ENCODE measurements at places on chromosomes 11 and 22. TPM values are rescaled to one million over a fixed set of nuclear protein-coding genes. Genes with fewer than 3 reads are reported as not detected.
A peak's percentile ranks its signal among the peaks of the same experiment; 100 is the strongest.

Gene NLRP10
- not detected for total RNA-seq

DNA sequence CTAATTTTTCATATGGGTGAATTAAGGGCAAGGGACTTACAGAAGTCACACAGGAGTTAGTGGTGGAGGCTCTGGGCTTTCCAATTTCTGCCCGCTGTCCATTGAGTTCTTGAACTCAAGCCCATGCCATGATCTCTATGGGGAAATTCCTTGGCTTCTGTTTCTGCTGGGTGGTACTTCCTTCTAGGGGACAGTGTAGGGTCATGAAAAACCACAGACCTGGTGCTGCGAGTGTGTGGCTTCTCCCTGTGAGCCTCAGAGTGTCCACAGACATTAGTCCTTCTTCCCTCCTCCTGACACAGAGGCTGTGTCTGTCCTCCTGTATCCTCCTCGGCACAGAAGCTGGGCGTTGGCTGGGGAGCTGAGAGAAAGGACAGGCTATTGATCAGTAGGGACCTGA lies 6.3 kb upstream of the SEZ6L start:
- DNase-seq = no peak

GRCh38 chr11:125333354-125334073 lies 162.6 kb downstream of the FEZ1 start:
- DNase-seq = no peak

DNA sequence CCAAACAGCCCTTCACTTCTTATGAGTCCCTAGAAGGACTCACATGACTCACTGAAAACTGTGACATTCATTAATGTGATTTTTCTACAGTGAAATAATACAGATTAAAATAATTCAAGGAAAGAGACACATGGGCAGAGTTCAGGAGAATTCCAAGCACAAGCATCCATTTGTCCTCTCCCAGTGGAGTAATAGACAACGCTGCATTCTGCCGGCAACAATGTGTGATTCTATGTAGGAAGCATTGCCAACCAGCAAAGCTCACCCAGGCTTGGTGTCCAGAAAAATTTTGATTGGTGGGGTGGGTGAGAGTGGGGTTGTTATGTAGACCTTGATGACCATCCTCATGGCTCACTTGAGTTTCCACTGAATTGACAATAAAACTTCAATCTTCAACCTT lies 123.9 kb downstream of the VPREB1 start:
- no peak for DNase-seq

GRCh38 chr11:17395554-17395961 lies 7.1 kb upstream of the KCNJ11 start:
- DNase-seq = no peak

DNA sequence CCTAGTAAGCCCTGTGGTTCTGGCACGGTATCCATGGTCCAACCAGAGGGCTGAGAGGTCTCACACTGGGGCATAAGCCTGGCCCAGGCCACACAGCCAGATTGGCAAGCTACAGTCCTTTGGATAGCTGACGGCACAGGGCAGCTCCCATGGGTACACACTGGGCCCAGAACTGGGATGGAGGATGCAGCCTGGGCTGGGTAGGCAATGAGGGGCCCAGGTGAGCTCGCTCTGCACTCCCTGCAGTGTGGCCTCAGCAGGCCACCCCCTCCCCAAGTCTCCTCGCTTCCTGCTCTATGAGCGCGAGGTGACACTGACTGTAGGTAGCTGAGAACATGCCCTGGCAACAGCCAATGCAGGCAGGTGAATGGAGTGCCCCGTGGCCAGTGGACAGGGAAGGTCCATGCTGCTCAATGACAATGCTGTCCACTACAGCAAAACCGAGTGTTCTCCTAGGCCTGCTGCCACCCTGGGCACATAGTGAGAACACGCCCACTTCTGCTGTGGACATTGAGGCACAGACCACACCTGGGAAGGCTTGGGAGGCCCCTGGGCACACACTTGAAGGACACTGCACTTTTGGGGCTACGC lies 3.8 kb downstream of the ARVCF start:
- no peak for DNase-seq

DNA sequence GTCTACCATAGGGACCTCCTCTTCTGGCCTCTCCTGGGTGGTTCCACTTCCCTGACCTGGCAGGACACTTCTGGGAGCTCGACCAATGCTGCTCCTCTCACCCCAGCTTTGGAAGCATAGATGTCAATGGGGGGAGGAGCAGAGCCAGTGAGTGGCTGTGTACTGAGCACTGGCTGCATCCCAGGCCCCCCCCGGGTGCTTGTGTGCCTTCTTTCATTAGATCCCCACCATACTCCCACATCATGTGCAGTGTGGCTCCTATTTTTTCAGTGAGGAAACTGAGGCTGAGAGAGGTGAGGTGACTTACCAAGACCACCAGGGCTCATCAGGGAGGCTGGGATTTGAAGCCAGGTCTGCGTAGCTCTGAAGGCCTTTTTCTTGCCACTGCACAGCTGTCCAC lies 44.3 kb downstream of the LRRC32 start:
- DNase-seq = no peak

GRCh38 chr11:70570693-70571395 lies 172.5 kb downstream of the CTTN start:
- DNase-seq = no peak

Gene HIC2
- total RNA-seq = 7.1 TPM

Gene OVOL1
- total RNA-seq = 0.09 TPM

GRCh38 chr11:120024586-120024985 lies 113.3 kb downstream of the TRIM29 start:
- no peak for DNase-seq

Gene CARD10
- total RNA-seq = not detected

DNA sequence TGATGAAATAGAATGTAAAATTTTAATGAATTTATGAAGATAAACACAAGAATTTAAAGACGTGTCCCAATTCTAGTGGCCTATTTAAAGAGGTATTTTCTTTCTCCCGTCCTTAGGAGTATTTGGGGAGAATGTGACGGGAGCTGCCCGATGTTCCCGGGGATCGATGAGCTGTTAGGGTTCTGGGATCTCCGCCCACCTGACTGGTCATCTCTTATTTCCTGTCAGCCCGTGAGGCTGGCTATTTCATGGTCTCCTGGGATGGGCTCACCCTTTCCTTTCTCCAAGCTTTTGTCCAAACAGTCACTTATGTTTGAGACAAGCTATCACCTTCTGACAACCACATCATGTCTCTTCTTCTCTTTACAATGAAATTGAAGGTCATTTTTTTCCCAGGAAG lies 16.9 kb upstream of the CLMP start:
- no peak for DNase-seq

DNA sequence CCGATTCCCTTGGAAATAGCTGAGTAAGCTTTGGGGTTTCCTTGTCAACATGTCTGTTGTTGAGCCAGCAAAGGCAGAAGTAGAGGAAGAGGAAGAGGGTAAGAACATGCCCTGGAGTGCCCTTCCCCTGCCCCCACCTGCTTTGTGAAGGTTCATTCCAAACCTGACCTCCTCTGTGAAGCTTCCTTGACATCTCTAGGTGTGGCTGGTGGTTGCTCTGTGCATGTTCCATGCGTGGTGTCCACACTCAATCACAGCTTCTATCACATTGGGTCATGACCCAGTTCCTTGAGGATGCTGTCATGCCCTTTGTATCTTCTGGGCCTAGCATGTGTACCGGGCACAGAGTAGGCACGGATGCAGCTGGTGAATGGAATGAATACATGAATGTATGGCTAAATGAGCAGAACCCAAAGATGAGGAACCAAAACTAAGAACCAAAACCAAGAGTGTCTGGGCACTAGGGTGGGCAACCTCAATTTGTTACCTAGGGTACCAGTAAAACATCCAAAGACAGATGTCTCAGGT lies 23.7 kb upstream of the FXYD6 start:
- peak; percentile 40 for DNase-seq

- DNase-seq = peak; percentile 70
Observed at GRCh38 chr11:72683782-72684200, 9.6 kb upstream of the PDE2A start.

Gene PDGFD
- 0.53 TPM for total RNA-seq

Gene HSPB2
- total RNA-seq = not detected

GRCh38 chr11:102921587-102922220 lies 33.8 kb downstream of the MMP13 start:
- DNase-seq = no peak

DNA sequence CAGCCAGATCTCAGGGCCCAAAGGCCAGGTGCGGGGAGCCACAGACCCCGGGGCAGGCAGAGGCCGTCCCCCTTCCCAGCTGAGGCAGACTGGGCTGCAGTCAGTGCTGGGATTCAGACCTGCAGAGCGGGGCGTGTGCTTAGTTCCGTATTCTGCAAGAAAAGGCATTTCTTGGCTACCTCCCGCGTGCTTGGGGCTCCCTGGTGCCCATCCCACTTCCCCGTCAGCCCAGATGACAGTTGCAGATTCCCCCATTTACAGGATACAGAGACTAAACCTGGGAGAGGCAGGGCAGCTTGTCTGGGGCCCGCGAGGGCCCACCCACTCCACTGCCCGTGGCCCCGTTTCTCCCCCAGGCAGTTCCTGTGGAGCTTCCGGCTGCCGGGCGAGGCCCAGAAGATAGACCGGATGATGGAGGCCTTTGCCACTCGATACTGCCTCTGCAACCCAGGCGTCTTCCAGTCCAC lies 18.3 kb downstream of the CYTH4 start:
- no peak for DNase-seq

Gene LRRC4C
- not detected for total RNA-seq

- DNase-seq = no peak
Observed at GRCh38 chr11:86595451-86595850, 77.0 kb downstream of the ME3 start.

Gene HTR3B
- total RNA-seq = 0.10 TPM

DNA sequence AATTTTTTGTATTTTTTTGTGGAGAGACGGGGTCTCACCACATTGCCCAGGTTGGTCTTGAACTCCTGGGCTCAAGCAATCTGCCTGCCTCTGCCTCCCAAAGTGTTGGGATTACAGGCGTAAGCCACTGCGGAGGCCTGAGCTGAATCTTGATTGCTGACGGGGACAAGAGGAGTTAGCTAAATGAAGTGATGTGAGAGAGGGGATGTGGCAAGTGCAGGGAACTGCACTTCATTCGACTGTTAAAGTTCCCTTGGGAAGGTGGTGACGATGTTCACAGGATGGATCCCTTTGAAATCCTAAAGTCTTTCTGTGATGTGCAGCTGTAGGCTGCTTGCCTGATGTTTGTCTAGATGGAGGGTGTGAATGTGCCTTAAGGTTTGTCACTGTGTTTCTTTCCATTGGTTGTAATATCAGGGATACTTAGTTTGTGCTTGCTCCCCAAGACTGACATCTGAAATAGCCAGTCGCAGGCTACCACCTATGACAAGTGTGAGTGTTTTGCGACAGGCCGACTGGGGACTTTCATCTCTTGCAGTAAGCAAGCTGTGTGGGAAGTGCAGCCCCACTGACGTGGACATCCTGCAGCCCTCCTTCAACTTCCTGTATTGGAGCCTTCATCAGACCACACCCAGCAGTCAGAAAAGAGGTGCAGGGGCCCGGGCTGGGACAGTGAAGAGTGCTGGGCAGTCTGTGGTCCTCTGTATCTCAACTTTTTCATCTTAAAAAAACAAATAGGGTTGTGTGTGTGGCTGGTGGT lies 19.6 kb upstream of the CCDC134 start:
- DNase-seq = peak; percentile 60

GRCh38 chr11:77656362-77656761 lies 18.8 kb upstream of the CLNS1A start:
- DNase-seq = no peak

DNA sequence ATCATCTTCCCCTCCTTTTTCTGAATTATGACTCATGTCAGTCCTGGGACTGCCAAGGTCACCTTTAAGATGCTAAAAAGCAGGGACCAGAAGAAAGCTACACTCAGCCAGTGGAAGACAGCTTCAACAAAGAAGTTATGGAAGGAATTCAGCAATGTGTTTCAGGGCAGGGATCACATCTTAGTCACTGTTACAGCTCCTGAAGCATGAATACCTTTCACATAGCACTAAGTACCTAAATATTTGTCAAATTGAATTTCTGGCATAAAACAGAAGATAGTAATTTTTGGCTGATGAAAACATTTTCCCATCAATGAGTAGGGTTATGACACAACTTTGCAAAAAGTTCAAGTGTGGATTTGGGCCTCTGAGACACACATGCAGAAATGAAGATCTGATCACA lies 5.2 kb downstream of the DDB1 start:
- DNase-seq = no peak

Gene ASCL2
- 1.3 TPM for total RNA-seq

Gene CDHR5
- not detected for total RNA-seq

Gene TPBGL
- not detected for total RNA-seq

- no peak for DNase-seq
Observed at GRCh38 chr11:130037058-130037457, 32.6 kb upstream of the APLP2 start.

GRCh38 chr11:22304337-22304961 lies 33.7 kb upstream of the SLC17A6 start:
- no peak for DNase-seq

DNA sequence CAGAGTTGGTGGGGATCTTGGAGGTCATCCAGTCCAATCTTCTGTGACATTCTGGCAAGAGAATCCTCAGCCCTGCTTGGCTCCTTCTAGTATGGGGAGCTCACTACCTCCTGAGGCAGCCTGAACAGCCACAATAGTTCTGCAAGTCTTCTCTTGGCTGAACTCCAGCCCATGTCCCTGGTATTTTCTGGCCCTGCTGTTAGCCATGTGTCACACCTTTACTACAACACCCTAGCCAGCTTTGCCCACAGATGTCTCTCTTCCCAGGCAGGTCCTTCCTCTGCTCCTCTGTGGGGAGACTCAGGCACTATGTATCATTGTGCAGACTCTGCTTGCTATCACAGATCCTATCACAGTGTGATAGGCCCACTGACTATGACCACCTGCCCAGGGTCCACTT lies 297.7 kb downstream of the CTTN start:
- no peak for DNase-seq

GRCh38 chr11:109512680-109513079 lies 90.7 kb downstream of the C11orf87 start:
- DNase-seq = no peak

Gene SPDYC
- not detected for total RNA-seq

DNA sequence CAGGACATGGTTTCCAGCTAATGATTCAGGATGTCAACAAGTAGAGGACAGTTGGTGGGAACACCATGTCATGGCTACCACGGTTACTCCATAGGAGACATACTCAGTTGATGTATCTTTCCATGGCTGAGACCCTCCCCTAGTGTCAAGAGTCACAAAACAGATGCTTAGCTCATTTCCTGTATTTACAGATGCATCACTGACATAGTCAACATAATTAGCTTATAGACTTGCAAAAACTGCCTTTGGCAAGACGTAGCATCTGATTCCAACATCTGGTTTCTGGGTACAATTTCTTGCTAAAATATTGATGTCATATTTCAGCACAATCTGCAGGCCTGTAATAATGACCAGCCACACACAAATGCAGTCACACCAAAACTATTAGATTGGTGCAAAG lies 550.3 kb downstream of the FAM181B start:
- no peak for DNase-seq

Gene NAALADL1
- 11.3 TPM for total RNA-seq

GRCh38 chr11:74248469-74248868 lies 63.0 kb downstream of the P4HA3 start:
- no peak for DNase-seq

- no peak for DNase-seq
Observed at GRCh38 chr11:72045849-72046248, 34.5 kb downstream of the NUMA1 start.

Data from activated B cell treated with CpG ODN at 0.5 μM for 24 hours (primary cell).